Left lung (tissue), 14 donors: ENCODE measurements at places on chromosomes 7 and 10. TPM values are rescaled to one million over a fixed set of nuclear protein-coding genes. Genes with fewer than 3 reads are reported as not detected.

LOXL4 gene
- 5.7 TPM for polyA plus RNA-seq

CREB5 gene
- polyA plus RNA-seq, result 15.9 TPM

DEPP1 gene
- polyA plus RNA-seq, result 59.8 TPM

OR2A5 gene
- 0.28 TPM for polyA plus RNA-seq

CYP17A1 gene
- polyA plus RNA-seq, result 1.6 TPM

ENO4 gene
- polyA plus RNA-seq, result 3.0 TPM

HPS6 gene
- polyA plus RNA-seq, result 9.0 TPM

GHRHR gene
- polyA plus RNA-seq, result 0.51 TPM

CTAGE6 gene
- polyA plus RNA-seq, result 0.23 TPM

ADGRA1 gene
- polyA plus RNA-seq, result 0.17 TPM

DNA sequence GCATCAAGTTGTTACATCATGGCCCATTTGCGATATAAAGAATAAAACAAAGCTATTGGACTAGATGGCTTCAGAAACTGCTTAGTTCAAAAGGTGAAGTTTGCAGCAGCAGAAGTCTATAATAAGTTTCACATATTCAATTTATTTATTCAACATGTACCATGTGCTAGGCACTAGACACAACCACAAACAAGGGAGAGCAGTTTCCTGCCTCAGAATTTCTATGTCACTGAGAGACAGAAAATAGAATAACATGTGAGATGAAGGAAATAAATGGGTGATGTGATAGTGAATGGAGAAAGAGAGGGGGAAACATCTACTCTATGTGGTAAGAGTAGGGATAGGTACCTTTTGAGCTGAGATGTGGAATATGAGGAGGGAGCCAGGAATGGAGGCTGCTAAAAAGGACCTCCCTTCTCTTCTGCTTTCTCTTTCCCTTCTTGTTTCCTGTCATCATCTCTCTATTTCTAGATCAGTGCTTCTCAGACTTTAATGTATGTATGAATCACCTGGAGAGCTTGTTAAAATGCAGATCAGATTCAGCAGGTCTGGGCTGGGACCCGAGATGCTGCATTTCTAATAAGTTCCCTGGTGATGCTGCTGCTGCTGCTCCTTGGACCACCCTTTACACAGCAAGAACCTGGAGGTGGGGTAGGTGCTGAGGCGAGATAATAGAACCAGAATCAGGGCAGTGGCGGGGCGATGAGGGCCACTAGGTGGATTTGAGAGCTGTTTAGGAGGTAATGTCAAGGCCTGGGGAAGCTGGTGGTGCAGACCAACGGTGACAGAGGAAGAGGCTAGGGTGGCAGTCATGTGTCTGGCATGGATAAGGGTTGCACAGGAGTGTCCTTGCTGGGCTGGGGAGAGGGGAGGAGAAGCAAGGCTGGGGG, 13.7 kb upstream of the INMT start:
- H3K36me3 ChIP-seq, result no peaks in the 10 kb centered on the region
- H3K27me3 ChIP-seq, result no peaks in the 10 kb centered on the region
- no peak overlapping the region for H3K4me3 ChIP-seq

- H3K27ac ChIP-seq, result no peak overlapping the region
- H3K4me3 ChIP-seq, result no peak overlapping the region
- H3K36me3 ChIP-seq, result no peaks in the 10 kb centered on the region
- DNase-seq, result no peak
- H3K4me1 ChIP-seq, result no peaks in the 10 kb centered on the region
These were observed 2.5 kb downstream of the GCK start for GRCh38 chr7:44186736-44187135.

- no peaks in the 10 kb centered on the region for H3K4me1 ChIP-seq
- DNase-seq, result no peak
These were observed 59.6 kb downstream of the PPP1R3C start for GRCh38 chr10:91573320-91573719.

DNA sequence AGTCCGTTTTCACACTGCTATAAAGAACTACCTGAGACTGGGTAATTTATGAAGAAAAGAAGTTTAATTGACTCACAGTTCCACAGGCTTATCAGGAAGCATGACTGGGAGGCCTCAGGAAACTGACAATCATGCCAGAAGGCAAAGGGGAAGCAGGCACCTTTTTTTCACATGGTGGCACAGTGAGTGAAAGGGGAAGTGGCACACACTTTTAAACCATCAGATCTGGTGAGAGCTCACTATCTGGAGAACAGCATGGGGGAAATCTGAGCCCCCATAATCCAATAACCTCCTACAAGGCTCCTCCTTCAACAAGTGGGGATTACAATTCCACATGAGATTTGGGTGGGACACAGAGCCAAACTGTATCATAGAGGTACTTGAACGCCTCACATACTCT, 30.0 kb downstream of the AGR3 start:
- no peaks in the 10 kb centered on the region for H3K36me3 ChIP-seq
- H3K27me3 ChIP-seq, result no peaks in the 10 kb centered on the region
- H3K4me3 ChIP-seq, result no peak overlapping the region
- H3K27ac ChIP-seq, result no peak overlapping the region

DNA sequence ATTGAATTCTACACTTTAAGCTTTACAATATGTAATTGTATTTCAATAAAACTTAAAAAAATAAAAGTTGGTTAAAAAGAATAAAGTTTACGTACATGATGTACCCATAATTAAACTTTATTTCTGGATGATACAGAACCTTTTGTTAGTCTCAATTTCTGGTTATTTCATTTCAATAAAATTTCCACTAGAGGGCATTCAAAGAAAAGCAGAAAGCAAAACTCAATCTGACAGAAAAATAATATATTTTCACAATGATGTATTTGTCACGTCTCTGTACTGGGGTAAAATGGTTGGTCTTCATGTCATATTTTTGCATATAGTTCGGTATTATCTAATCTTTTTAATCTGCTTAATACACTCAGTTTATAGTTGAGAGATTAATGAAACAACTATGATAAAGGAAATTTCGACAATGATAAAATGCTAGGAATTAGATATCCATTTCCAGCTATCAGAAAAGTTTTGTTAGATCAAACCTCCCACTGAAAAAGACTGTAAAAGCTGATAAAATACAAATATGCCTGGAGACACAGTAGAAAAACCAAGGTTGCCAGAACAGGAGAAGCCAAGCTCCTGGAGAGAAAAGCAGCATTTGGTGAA, 27.4 kb downstream of the ASZ1 start:
- H3K27me3 ChIP-seq, result no peaks in the 10 kb centered on the region
- no peaks in the 10 kb centered on the region for H3K36me3 ChIP-seq
- no peak overlapping the region for H3K4me3 ChIP-seq
- no peak overlapping the region for H3K27ac ChIP-seq

DNA sequence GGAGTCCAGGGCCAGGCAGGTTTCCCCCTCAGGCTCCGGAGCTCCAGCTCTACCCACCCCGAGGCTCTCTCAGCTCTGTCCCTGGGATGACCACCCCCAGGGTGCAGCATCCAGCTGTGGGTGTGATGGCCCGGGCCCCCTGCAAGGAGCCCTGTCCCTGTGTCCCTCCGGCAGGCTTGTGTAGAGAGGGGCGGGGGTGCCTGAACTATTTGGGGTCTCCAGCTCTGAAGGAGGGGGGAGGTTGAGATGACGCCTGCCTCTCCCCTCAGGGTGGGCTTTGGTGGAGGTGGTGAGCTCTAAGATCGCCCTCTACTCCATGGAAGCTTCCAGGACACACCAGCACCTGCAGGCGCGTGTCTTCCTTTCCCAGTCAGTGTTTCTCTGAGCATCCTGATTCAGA, 39.4 kb downstream of the ADRA2A start:
- no peaks in the 10 kb centered on the region for H3K4me1 ChIP-seq
- no peaks in the 10 kb centered on the region for H3K27me3 ChIP-seq
- H3K27ac ChIP-seq, result no peak overlapping the region
- no peak overlapping the region for H3K4me3 ChIP-seq
- DNase-seq, result no peak

GRCh38 chr7:37092548-37092947, 356.1 kb downstream of the ELMO1 start:
- H3K4me3 ChIP-seq, result no peak overlapping the region
- H3K27ac ChIP-seq, result no peak overlapping the region
- no peak for DNase-seq

DNA sequence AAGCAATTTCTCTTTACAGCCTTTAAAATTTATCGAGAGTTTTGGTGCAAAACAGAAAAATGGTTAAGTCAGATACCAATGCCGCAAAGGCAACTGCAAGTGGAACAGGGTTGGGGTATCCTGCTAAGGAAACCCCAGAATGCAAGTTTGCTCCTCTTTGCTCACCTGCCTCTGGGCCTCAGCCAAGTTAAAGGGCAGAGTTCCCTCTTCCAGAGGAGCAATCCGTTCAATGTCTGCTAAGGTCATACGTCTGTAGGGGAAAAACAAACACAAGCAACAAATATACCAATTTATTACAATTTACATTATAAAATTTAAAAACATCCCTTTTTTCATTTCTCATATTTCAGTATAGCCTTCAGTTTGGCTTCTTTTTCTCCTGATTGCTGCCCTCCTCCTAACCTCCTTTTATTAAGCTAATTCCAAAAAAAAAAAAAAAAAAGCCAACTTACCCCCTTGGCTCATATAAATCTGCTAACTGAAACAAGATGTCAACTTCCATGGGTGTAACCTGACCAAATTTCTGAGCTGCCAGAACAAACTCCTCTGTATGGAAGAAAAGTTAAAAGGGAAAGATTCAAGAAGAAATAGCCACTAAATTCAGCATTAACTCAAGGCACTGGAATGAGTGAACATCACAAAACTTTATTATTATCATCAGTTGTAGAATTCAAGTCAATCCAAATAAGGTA, 132.6 kb downstream of the SLC25A13 start:
- no peak overlapping the region for H3K27ac ChIP-seq
- peaks cover 78% of the 10 kb centered on the region for H3K36me3 ChIP-seq
- no peak overlapping the region for H3K4me3 ChIP-seq

GRCh38 chr7:130371046-130371445, 9.2 kb upstream of the CPA1 start:
- H3K4me3 ChIP-seq, result no peak overlapping the region
- peak overlapping the region; percentile 1 for H3K27ac ChIP-seq
- no peak for DNase-seq
- H3K36me3 ChIP-seq, result no peaks in the 10 kb centered on the region

- no peak overlapping the region for H3K4me3 ChIP-seq
- no peaks in the 10 kb centered on the region for H3K36me3 ChIP-seq
- DNase-seq, result peak; percentile 85
These were observed 174.8 kb downstream of the KIAA1217 start for GRCh38 chr10:24383681-24384106.

- no peak for DNase-seq
- H3K27me3 ChIP-seq, result no peaks in the 10 kb centered on the region
- no peaks in the 10 kb centered on the region for H3K36me3 ChIP-seq
- no peak overlapping the region for H3K4me3 ChIP-seq
- no peak overlapping the region for H3K27ac ChIP-seq
- no peaks in the 10 kb centered on the region for H3K4me1 ChIP-seq
These were observed 232.1 kb upstream of the SEMA3C start for GRCh38 chr7:81150951-81151361.

DNA sequence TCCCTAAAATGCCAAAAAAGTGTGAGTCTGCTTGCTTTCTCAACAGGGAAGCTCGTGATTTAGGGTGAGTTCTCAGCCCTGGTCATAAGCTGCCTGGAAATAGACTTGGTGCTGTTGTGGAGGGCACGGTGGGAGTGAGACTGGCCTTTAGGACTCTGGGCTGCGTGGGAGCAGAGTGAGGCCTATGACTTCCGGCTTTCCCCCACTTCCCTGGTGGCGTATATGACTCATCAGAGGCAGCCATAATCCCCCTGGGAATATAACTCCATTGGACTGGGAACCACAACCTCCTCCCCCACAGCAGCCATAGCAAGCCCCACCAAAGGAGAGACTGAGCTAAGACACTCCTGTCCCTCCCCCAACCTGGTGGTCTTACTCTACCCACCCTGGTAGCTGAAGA, 95.0 kb downstream of the PON1 start:
- no peak overlapping the region for H3K27ac ChIP-seq
- H3K4me1 ChIP-seq, result no peaks in the 10 kb centered on the region
- no peak for DNase-seq
- H3K4me3 ChIP-seq, result no peak overlapping the region
- no peaks in the 10 kb centered on the region for H3K36me3 ChIP-seq
- H3K27me3 ChIP-seq, result no peaks in the 10 kb centered on the region

DNA sequence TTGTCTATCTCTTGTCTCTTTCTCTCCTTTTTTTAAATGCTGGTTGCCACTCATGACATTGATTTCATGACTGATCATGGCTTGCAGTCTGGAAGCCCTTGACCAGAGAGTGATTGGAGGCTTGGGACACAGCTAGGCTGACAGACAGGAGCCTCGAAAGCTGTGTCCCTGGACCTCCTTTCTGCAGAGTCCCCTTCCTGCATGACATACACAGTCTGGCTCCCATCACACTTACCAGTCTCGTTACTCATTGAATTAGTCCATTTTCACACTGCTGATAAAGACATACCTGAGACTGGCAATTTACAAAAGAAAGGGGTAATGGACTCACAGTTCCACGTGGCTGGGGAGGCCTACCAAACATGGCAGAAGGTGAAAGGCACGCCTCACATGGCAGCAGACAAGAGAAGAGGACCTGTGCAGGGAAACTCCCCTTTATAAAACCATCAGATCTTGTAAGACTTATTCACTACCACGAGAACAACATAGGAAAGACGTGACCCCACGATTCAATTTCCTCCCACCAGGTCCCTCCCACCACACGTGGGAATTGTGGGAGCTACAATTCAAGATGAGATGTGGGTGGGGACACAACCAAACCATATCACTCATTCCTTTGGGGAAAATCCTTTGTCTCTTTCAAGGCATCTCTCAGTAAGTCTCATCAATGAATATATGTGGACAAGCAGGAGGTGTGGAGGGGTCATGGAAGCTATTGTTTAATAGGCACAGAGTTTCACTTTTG, 102.3 kb downstream of the TBXAS1 start:
- peaks cover 6% of the 10 kb centered on the region for H3K4me1 ChIP-seq
- no peak for DNase-seq
- no peak overlapping the region for H3K27ac ChIP-seq
- H3K27me3 ChIP-seq, result no peaks in the 10 kb centered on the region
- H3K36me3 ChIP-seq, result no peaks in the 10 kb centered on the region
- no peak overlapping the region for H3K4me3 ChIP-seq

- no peak overlapping the region for H3K27ac ChIP-seq
- no peak overlapping the region for H3K4me3 ChIP-seq
These were observed 32.2 kb upstream of the GARS1 start for GRCh38 chr7:30562498-30562897.

DNA sequence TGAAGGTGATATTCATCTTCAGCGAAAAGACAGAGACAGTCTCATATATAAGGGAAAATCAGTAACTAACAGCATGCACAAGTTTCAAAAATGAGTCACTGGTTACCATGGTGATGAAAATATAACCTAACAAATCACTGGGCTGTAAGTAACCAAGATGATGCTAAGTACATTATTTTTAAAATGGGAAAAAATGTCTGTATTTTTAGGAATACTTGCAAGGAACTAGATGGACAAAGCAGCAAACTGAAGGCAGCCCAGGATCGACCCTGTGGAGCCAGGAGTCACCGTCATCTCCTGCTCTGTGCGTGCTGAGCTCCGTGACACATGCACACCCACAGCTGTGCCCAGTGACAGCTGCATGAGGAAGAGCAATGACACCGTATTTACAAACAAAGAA, 137.3 kb downstream of the ELMO1 start:
- no peaks in the 10 kb centered on the region for H3K36me3 ChIP-seq
- no peak for DNase-seq
- no peak overlapping the region for H3K4me3 ChIP-seq
- H3K27ac ChIP-seq, result peak overlapping the region; percentile 29

- H3K4me3 ChIP-seq, result no peak overlapping the region
- H3K4me1 ChIP-seq, result no peaks in the 10 kb centered on the region
- H3K27me3 ChIP-seq, result no peaks in the 10 kb centered on the region
- H3K27ac ChIP-seq, result no peak overlapping the region
These were observed 619.5 kb upstream of the SEMA3D start for GRCh38 chr7:85806321-85806720.
